ENCODE measurements at places on chromosomes 13 and 19.

DNA sequence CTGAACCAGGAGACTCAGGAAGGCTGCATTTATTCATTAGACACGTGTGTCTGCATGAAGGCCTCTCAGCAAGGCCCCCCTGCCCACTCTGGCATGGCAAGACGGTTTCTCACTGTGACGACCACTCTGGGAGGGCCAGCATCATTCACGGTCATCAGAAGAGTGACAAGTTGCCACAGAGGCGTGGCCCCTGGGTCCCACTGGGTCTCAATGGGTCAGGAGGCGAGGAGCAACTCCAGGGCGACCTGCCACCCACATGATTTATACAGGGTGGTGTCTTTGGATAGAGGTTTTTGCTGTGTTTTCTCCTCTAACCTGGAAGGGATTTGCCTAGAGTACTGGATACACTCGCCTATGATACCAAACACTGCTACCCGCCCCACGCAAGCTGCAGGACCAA is 60.7 kb downstream of the KLF2 start:
- no peak for DNase-seq

- no peak for DNase-seq
These were observed 73.0 kb downstream of the COL4A1 start for GRCh38 chr13:110233951-110234280.

DNA sequence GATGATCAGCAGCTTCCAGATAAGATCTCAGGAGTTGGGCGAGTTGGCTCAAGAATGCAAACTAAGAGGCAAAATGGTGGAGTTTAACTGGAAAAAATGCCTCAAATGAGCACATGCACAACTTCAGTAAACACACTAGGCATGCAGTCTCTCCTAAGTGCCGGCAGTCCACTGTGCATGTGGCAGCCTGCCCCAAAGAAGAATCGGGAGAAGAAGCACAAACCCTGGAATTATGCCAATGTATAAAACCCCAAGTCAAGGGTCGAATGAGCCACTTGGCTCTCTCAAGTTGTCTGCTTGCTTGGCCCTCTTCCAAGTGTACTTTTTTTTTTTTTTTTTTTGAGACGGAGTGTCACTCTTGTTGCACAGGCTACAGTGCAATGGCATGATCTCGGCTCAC is 53.3 kb upstream of the SLITRK1 start:
- DNase-seq = no peak

DNA sequence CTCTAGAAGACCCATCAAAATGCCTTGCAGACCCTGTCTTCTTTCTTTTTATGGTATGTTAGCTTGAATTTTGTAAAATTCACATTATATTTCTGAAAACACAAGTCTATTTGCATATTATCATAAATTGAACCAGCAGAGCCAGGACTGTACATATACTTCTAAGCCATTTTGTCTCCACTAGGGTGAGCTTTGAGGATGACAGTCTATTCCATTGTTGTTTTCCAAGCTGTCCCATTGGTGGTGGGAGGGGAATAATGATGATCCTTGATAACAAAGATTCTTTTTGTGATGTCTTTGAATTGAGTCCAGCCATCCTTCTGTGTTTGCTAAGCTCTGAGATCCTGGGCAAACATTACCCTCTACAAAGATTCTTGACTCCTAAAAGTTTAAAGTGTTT is 359.3 kb upstream of the PCDH20 start:
- DNase-seq = no peak

- DNase-seq = no peak
These were observed 64.2 kb downstream of the SMARCA4 start for GRCh38 chr19:11025006-11025405.

DNA sequence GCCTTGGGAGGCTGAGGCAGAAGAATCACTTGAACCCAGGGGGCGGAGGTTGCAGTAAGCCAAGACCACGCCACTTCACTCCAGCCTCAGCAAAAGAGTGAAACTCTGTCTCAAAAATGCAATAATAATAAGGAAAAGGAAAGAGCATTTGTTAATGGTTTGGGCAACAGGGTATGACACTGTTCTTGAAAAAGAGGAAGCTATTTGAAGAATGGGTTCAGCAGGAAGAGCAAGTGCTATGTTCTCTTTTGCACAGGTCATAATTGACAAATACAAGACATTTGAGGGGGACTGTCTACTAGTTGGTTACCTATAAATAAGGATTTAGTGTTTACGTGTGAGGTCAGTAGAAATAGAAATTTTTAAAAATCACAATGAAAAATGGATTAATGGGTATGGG is 218.3 kb downstream of the DCT start:
- no peak for DNase-seq

GRCh38 chr13:33426131-33426530 is 140.6 kb upstream of the STARD13 start:
- DNase-seq = no peak

GRCh38 chr13:106480351-106480910 is 55.0 kb downstream of the EFNB2 start:
- DNase-seq = no peak

- no peak for DNase-seq
These were observed 7.1 kb upstream of the POU4F1 start for GRCh38 chr13:78610381-78610883.

- DNase-seq = no peak
These were observed 87.3 kb upstream of the ABCC4 start for GRCh38 chr13:95388420-95389079.

GRCh38 chr13:80921541-80921940 is 580.6 kb upstream of the SPRY2 start:
- DNase-seq = no peak

All from stimulated activated CD8-positive, alpha-beta memory T cell treated with anti-CD3 and anti-CD28 coated beads, Interleukin-15, amount 100 ng/mL, for 48 hours (primary cell).